ENCODE measurements at places on chromosomes 6 and 20.

DNA sequence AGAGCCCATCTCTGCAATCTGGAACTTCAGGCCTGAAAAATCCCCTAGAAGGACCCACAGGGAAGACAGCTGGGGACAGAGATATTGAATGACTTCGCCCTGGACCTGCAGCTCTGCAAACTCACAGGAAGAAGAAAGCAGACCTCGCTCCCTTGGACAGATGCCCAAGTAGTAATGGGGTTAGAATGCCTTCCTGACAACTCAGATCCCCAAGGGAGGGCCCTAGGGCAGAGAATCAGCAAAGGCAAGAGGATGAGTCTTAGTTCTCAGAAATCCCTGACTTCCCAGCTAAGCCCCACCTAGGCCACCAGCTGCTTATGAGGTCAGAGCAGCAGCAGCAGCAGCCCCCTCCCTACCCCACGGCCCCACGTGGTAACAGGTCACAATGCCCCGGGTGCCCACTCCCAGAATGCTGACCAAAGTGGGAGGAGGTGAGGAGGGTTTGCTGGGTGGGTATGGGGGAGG is at the start of gene C20orf141:
Gene C20orf141, plus strand, starts transcription at position 401 of the 465 bp plus-strand sequence. CDS start 198 bp downstream, outside the sequence.
- DNase-seq, result no peak

DNA sequence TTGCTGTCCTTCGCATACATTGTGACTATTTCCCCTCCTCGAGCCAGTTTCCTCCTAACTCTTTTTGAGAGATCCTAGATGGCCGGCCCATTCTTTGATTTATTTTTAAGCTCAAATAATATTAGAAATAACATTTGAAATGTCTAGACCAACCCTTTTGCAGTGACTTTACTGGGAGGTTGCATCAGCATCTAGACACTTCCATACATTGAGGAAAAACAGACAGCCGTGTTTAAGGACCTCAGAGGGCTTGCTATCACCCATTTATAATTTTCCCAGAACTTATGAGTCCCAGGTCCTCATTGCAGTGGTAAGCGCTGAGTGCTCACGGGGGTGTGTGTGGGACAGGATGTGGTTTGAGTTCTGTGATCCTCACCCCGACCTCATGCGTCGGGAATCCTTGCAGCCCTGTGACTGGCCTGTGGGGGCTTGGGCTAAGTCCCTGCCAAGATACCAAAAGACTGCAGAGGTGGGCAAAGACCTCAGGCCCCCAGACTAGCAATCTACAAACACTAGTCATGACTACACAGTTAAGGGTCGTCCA is at the start of gene GPX5:
Gene GPX5, plus strand, starts transcription at position 386 of the 544 bp plus-strand sequence. Its CDS starts 133 bp downstream, at position 519.
- DNase-seq, result no peak

- DNase-seq, result no peak
Measured at GRCh38 chr6:105997482-105997881, 88.7 kb upstream of the PRDM1 start.

DNA sequence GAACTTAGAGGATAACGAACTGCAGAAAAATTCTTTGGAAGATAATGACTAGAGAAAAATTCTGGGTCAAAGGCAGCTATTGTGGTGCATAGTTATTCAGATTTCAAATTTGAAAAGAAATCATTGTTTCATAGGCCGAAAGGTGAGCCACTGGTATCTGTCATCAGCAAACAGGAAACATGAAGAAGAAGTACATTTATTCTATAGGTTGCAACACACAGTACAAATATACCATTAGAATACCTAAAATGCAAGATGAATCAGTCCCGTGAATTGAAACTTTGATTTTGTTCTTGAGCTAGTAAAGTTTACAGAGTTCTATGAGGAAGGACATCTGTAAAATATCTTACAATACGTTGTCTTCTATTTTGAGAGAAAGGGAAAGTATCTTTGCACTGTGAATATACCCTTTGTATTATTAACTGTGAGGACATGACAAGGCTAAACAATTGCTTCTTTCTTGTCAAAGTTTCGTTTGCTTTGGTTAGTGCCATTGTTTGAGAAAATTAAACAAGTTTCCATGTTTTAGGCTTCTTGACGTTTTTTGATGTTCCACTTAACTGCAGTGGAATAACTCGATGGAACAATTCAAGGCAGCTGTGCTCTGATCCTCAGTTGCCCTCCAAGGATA is 84.7 kb downstream of the HDGFL1 start:
- no peak for DNase-seq

DNA sequence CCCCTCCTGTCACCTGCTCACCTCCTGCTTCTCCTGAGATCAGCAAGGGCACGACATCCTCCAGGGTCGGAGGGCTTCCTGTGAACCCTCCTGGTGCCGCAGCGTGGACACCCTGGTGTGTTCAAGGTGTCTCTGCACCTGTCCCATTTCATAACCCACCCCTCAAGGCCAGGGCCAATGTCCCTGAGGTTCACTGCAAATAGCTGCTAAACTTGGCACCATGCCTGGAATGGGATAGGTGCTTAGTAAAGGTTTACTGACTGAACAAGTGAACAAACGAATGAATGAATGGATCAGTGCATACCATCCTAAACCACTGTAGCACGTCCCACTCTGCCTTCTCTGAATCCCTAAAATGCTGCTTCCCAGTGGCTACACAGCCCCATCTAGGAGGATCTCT is 35.0 kb downstream of the SIRPA start:
- DNase-seq, result no peak

GRCh38 chr6:53236241-53236640 is 87.6 kb upstream of the GCM1 start:
- DNase-seq, result no peak

All from HEK293T (cell line).